ENCODE measurements at places on chromosomes 7 and 10.
A peak's percentile ranks its signal among the peaks of the same experiment; 100 is the strongest.

GRCh38 chr7:127396184-127396583 is 3.7 kb upstream of the ZNF800 start:
- DNase-seq, result no peak

DNA sequence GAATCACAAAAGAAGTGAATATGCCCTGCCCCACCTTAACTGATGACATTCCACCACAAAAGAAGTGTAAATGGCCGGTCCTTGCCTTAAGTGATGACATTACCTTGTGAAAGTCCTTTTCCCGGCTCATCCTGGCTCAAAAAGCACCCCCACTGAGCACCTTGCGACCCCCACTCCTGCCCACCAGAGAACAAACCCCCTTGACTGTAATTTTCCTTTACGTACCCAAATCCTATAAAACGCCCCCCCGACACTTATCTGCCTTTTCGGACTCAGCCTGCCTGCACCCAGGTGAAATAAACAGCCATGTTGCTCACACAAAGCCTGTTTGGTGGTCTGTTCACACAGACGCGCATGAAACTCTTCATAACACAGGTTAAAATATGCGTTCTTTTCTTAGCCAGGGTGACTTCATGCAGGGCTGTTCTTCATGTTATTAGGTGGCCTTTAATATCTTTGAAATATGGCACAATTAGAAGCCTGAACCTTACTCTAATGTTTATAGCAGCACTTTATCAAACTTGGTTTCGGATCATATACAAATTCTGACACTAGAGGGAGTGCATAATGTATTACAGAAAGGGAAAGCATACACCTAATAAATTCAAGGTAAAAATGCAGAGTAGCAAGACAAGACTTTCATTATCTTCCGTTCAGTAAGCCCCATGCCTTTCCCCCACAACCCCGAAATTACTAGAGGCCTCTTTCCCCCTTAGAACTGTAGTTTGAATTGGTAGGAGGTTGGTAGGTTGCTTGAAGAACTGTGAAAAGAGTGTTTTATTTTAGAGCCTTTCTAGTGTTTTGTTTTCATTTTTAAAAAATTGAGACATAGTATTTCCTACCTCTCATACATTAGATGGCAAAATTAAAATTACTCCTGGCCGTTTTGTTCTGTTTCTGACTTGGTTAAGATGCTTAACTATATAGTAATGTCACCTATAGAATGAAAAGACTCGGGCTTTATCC is 117.9 kb downstream of the NPY start:
- peak; percentile 20 for DNase-seq

DNA sequence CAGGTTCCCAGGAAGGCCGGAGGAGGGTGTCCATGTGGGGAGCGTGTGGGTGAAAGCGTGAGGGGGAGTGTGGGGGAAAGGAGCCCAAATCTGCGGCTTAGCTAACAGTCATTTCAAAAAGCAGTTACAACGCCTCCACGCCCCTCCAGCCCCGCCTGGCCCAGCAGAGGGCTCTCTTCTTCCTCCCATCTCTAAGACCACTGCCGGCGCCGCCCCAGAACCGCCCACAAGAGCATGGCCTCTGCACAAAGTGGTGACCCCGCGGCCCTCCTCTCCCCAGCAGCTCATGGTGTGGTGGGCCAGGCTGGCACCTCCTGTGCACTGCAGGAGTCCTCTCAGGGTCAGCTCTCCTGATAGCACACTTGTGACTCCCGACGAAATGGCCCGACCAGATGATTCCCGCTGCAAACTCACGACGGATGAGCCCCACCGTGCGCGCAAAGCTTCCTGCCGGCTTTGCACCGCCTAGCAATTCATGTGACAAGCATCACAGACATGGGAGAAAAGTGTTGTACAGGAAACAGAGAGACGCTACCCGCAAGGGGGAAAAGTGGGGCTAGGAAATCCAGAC is 12.4 kb upstream of the HUS1 start:
- peak; percentile 35 for DNase-seq

DNA sequence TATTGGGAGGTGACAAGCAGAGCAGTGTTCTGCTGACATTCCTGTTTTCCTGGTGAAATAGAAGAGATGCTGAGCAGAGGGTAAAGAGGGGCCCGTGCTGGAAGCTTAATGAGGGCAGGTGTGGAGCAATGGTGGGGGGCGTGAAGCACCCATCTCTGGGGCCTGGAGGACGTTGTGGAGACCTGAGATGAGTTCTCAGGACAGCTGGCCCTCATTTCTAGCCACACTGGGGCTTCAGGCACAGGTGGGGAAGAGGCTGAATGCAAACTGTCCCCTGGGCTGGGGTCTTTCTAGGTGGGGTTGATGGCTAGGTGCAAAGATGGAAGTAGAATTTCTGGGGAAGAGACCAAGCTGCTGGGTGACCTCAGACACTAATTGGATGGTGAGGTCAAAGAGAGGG is 274.2 kb upstream of the TCERG1L start:
- DNase-seq, result no peak

- DNase-seq, result no peak
These were observed 142.0 kb downstream of the SVIL start for GRCh38 chr10:29492774-29493173.

DNA sequence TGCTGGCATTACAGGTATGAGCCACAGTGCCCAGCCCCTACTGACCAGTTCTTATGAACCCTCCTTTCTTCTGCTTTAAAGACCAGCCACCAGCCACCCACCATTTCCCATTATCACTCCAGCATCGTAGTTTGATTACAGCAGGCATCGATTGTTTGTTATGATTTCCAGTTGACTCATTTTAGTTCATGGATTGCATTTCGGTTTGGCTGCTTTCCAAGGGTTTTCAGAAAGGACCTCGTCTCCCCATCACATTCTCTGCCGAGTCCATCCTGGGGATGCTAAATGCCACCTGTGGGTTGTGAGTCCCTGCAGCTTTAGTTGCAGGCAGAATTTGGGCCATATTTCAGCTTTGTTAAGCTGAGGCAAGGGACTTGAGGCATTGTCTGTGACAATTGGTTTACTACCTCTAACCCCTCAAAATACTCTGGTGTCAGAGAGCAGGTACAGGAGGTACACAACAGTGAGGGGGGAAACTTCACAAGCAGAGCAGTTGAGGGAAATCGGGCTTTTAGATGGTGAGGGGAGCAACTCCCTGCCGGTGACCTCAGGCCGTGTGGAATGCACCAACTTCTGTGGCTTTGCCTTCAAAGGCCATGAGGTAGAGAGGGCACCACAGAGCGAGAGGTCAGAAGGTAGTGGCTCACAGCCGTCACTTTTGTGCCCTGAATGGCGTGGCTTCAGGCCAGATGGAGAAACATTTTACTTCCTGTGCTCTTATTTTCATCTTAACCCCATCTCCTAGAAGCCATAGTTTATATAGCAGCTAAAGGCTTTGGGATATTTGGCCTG is 203.8 kb downstream of the CCDC3 start:
- no peak for DNase-seq

- DNase-seq, result no peak
These were observed 22.0 kb upstream of the HGF start for GRCh38 chr7:81791568-81792518.

DNA sequence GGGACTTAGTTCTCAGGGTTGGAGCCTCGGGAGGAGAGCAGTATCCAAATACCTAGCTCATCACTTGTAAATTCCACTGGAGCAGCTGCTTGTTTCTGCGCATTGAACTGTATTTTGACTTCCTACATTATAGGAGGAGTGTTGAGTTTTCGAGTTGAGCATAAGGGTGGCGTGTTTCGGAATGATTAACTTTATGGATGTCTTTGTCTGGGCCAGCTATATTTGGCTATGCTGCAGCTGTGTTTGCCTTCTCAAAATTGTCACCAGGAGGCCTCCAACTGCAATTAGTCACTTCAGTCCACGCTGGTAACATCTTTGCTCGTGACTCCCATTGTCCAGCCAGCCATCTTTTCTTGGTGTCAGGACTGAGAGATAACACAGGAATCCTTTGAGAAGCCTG is 9.1 kb downstream of the CELF2 start:
- no peak for DNase-seq

DNA sequence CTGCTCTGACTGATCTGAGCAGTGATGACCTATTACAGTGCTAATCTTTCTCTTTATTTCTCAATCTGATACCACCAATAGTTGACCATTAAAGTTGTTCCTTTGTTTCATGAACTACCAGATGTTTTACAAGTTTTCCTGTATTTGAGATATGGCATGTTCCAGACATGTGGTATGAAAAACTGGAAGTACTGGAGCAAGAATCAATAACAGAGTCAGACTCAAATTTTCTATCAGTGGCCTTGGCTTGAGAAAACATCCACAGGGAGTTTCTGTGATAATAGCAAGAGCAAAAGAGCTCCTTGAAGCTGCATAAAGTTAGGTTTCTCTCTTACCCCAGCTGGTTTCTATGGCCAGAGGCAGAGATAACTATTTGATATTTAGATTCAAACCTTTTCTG is 469.0 kb upstream of the STEAP1 start:
- DNase-seq, result no peak

DNA sequence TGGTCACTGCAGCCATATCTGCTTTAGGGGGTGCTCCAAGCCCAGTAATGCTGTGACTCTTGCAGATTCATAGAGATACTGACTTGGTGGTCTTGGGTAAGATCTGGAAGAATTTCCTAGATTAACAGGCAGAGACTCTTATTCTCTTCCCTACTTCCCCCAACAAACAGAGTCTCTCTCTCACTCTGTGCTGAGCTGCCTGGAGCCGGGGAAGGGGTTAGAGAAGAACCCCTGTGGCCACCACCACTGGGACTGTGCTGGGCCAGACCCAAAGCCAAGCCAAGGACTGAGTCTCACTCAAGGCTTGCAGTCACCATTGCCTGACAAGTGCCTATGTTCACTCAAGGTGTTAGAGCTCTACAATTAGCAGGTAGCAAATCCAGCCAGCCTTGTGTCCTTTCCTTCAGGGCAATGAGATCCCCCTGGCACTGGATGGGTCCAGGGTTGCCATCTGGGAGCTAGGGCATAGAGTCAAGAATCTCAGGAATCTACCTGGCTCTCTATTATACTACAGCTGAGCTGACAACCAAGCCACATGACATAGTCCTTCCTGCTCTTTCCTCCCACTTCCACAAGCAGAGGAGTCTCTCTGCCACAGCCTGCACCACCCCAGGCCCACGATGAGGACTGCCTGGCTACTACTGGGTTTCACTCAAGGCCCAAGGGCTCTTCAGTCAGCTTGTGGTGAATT is 41.4 kb upstream of the TECTB start:
- DNase-seq, result no peak

DNA sequence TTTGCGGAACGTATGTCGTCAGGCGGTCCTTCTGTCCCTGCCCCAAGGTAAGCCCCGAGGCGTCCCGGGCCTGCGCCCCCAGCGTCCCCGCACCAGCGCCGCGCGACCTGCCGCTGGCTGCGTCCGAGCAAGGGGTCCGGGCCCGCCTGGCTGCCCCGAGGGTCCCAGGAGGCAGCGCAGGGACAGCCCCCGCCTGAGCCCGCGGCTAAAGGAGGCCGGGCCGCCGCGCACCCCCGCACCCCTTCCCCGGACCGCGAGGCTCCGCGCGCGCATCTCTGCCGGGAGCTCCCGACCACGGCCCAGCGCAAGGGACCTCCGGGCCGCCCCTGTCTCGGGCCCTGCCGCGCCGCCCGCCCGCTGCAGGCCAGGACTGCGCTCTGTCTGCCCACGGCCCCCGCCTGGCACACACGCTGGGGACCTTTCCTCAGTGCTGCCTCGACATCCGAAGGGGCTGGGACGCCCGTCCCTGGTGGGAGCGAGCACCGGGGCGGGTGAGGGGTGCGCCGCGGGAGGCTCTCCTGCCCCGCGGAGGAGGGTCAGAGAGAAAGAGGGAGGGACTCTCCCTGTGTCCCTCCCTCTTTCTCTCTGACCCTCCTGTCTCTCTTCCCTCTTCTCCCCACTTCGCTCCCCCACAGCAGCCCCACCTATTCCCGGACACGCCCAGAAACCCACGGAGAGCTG is 25.0 kb downstream of the SHH start:
- no peak for DNase-seq

DNA sequence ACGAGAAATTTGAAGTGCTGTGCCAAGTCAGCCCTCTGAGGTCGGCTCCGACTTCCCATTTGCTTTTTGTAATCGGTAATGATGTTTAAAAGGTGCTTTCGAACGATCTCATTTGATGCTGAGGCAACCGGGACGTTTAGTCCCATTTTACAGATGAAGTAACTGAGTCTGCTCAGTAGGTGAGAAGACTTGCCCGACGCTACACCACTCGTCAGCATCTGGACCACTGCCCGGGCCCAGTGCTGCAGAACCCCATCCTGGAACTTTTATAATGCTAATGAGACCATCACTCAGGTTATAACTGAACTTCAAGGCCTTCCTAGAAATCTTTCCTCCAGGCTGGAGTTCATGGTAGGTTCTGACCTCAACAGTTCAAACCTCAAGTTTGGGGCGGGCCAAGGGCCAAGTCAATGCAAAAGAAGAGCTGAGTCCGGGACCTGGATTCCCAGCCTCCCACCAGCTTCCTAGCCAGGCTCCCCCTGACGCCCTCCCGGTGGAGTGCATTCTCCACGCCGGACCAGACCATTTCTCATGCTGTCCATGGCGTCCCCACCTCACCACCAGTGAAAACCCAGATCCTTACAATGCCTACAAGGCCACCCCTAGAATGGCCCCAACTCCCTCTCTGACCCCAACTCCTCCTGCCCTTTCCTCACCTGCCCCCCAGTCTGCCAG is 699 bp upstream of the PDLIM1 start:
- no peak for DNase-seq

- DNase-seq, result no peak
These were observed 69.3 kb downstream of the AVL9 start for GRCh38 chr7:32564542-32564941.

DNA sequence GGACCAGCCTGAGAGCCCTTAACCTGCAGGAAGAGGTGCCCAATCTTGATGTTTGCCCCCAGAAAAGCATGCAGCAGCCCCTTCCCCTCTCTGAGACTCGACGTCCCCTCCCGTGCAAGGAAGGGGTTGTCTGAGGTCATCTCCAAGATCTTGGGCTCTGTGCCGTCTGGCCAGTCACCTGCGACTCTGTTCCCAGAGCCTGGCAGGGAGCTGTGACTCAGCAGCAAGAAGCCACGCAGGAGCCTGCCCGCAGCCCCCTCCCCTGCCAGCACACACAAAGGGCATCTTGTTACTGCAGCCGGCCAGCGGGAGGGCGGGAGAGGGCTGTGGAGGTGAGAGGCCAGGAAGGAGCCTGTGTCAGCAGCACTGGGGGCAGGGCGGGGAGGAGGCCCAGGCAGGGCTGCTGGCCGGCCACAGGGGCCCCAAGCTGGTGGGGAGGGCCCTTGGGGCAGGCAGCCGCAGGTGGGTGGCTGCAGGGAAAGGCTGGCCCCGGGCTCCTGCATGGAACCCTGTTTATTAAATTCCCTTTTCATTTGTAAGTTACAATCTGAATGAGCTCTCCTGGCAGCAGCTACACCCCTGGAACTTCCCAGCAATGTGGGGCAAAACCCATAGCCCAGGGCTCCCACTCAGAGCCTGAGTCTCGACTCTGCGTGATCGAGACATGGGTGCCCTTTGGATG is 103.7 kb upstream of the ZMIZ1 start:
- DNase-seq, result no peak

GRCh38 chr7:25979605-25980004 is 172.4 kb upstream of the NFE2L3 start:
- DNase-seq, result no peak

DNA sequence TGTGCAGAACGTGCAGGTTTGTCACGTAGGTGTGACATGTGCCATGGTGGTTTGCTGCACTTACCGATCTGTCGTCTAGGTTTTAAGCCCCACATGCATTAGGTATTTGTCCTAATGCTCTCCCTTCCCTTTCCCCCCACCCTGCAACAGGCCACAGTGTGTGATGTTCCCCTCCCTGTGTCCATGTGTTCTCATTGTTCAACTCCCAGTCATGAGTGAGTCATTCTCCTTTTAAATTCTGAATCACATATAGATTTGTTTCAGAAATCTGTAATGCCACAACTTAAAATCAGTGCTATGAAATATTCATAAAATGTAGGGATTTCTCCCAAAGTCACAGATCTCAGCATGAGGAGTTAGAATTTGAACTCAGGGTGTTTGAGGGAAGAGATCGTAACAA is 552.5 kb upstream of the MBL2 start:
- no peak for DNase-seq
